Neural progenitor cell (in vitro differentiated cells): ENCODE measurements at places on chromosomes 1 and 21. TPM values are rescaled to one million over a fixed set of nuclear protein-coding genes. Genes with fewer than 3 reads are reported as not detected.

CA6 gene
- total RNA-seq, result not detected in 2 replicates

SPRR2F gene
- total RNA-seq, result not detected in 2 replicates

GPR3 gene
- total RNA-seq, result 3.0 and 3.1 TPM in 2 replicates

KIAA1614 gene
- 0.56 and 3.8 TPM in 2 replicates for total RNA-seq

VCAM1 gene
- total RNA-seq, result 0.34 and 2.1 TPM in 2 replicates

AMPD1 gene
- not detected in 2 replicates for total RNA-seq

CD1E gene
- total RNA-seq, result not detected in 2 replicates

TAS1R3 gene
- total RNA-seq, result 0.22 TPM in 1 of 2 replicates, not detected in the other

SLC5A3 gene
- 31.8 and 44.3 TPM in 2 replicates for total RNA-seq

OR2T29 gene
- total RNA-seq, result not detected in 2 replicates

OR6N1 gene
- total RNA-seq, result not detected in 2 replicates

KCNH1 gene
- total RNA-seq, result 0.99 and 1.6 TPM in 2 replicates

TRIM67 gene
- total RNA-seq, result not detected in 2 replicates

FAM78B gene
- 0.43 TPM in 1 of 2 replicates, not detected in the other for total RNA-seq

LRRC8C gene
- total RNA-seq, result 5.3 and 5.5 TPM in 2 replicates

AVPR1B gene
- total RNA-seq, result not detected in 2 replicates

ADGRL2 gene
- 201 and 270 TPM in 2 replicates for total RNA-seq

EFNA3 gene
- total RNA-seq, result 4.0 and 9.6 TPM in 2 replicates

TDRD5 gene
- total RNA-seq, result 0.09 TPM in 2 replicates

IGSF5 gene
- total RNA-seq, result 0.43 and 0.60 TPM in 2 replicates

CATSPERE gene
- 0.86 and 1.1 TPM in 2 replicates for total RNA-seq

FCRL5 gene
- not detected in 2 replicates for total RNA-seq

INSRR gene
- not detected in 2 replicates for total RNA-seq
